Stimulated activated CD4-positive, alpha-beta T cell treated with anti-CD3 and anti-CD28 coated beads, Interleukin-2, amount 100 ng/mL, for 24 hours (primary cell): ENCODE measurements at places on chromosomes 1 and 21.

GRCh38 chr1:99397029-99397428 is 132.7 kb downstream of the PLPPR4 start:
- no peak for DNase-seq

GRCh38 chr1:220316305-220316704 is 44.1 kb upstream of the RAB3GAP2 start:
- no peak for DNase-seq

DNA sequence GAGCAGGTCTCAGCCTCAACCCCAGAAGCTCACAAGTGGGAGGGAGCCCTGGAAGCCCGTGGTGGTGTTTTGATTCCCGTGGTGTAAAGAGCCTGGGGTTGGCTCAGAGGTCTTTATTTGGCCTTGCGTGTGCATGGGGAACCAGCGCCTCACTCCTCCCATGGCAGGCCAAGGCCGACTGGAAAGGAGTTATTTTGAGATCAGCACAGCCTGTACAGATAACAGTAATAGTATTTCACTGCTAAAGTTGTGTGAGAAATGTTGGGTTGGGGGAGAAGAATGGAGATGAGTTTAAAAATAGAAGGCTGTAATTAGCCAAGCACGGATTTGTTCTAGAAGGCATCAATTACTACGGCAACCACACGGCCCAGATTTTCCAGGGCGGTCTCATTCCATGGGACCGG is 186.5 kb downstream of the DYRK1A start:
- DNase-seq, result no peak

GRCh38 chr21:28025111-28025510 is 967.6 kb downstream of the LTN1 start:
- no peak for DNase-seq

GRCh38 chr1:210301615-210302000 is 27.1 kb upstream of the HHAT start:
- no peak for DNase-seq

DNA sequence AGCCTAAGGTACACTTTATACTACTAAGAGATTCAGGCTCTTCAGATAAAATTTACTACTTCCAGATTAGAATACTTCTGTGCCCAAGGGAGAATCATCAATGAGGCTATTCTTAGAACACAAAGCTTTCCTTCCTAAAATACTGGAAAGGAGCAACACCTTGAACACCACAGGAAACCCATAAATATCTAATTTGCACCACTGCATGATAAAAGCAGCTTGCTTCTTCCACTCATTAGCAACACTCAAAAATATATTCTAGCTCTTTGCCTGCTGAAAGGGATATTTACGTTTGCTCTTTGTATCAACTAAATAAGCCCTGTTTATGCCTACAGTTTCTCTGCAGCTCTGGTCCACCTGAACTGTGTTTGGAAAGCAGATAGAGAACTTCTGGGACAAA is 284.3 kb downstream of the RWDD3 start:
- DNase-seq, result no peak

DNA sequence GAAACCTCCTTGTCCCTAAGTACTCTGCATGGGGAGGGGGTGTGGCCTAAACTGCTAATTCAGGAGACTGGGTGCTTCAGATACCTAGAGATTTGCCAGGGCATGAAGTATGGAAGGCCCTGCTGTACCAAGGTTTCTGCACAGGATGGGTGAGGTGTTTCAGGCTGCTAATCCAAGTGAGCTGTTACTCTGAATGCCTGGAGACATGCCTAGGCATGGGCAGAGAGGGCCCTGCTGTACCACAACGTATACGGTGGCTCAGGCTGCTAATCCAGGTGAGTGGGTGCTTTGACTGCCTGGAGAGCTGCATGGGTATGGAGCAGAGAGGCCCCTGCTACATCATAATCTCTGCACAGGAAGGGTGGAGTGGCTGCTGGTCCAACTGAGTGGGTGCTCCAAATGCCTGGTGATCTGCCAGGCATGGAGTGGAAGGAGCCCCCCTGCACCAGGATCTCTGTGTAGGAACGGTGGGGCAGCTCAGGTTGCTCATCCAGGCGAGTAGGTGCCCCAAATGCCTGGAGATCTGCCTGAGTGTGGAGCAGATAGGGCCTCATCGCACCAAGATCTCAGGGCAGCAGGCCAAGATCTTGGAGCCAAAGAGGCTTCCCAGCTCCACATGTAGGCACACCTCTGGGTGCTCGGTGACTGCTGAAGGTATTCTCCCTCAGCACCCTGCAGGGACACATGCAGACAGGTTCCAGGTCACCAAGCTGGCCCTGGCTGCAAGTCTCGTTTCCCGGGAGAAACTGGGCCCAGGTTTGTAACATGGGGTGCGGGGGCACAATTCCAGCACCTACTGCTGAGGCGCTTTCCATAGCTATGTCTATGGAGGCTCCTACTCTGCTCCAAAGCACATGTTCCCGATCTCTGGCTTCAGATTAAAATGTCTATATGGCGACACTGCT is 252.5 kb upstream of the PLXNA2 start:
- no peak for DNase-seq

DNA sequence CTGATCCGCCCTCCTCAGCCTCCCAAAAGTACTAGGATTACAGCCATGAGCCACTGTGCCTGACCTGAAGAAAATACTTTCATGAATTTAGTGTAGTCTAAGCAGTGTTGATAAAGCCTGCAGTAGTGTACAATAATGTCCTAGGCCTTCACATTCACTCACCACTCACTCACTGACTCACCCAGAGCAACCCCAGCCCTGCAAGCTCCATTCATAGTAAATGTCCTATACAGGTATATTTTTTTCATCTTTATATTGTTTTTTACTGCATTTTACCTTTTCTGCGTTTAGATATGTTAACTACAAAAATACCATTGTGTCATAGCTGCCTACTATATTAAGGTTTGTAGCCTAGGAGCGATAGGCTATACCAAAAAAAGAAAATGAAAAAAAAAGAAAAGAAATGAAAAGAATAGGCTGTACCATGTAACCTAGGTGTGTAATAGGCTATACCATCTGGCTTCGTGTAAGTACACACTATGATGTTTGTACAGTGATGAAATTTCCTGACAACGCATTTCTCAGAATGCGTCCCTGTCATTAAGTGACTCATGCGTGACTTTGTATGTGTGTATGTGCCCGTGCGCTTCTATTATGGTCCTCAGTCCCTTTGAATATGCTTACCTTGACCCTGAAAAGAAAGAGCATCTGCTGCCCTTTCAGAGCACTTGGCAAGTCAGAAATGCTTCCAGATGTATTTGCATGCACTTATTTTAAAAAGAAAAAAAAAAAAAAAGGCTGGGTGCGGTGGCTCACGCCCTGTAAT is 9.2 kb upstream of the SLAMF8 start:
- DNase-seq, result no peak

- no peak for DNase-seq
Observed at GRCh38 chr21:33861125-33861524, 54.5 kb downstream of the ATP5PO start.

DNA sequence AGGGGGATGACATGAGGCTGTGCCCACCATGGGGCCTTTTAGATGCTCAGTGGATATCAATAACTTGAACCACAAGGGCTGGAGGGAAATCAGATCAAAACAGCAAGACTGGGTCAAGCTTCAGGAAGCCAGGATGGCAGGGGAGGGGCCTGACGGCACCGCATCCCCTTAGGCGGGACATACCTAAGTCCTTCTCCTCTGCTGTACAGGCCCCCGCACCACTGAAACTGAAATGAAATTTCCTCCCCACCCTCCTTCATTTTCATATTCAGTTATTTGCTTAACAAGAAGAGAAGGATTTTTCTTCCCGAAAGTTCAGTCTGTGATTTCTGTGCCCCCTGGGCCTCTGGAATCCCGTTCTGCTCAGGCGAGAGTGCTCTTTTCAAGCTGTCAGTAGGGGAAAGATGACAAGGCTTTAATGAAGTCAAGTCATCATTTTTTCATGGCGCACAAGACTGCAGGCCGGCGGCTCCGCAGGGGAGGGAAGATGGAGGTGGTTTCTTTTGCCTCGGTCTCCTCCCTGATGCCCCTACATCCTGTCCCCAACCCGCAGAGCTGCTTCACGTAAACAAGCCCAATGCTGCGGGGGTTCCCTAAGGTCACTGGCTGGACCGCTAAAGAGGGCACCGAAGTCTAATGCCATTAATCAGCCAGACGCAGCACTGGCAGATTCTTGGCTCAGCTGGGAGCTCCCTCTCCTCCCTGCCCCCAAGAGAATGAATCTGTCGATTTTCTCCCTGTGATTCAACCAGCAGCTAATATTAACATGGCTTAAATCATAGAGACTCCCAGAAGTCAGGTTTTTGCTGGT is 264.8 kb downstream of the C1orf94 start:
- DNase-seq, result no peak

DNA sequence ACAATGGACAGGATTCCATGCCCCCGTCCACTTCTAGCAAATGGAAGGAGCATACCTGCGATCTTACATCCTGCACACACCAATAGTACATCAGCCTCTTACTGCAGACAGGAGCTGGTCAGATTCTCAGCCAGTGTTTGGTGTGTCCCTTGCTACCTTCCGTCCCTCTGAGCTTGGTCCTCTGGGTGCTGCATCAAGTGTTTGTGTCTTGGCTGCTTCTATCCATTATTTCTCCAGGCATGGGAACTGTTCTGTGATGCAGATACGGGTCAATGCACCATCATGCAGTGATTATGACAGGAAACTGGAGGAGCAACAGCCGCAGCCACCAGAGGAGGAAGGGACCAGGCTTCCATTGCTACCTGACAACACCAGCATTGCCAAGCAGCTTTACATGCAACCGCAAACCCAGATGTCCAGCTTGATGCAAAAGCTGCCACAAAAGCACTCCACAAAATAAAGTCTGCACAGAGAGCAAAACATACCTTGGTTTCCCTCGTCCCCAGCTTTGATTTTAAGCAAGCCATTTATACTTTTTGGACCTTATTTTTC is 21.9 kb upstream of the OVAAL start:
- DNase-seq, result no peak

DNA sequence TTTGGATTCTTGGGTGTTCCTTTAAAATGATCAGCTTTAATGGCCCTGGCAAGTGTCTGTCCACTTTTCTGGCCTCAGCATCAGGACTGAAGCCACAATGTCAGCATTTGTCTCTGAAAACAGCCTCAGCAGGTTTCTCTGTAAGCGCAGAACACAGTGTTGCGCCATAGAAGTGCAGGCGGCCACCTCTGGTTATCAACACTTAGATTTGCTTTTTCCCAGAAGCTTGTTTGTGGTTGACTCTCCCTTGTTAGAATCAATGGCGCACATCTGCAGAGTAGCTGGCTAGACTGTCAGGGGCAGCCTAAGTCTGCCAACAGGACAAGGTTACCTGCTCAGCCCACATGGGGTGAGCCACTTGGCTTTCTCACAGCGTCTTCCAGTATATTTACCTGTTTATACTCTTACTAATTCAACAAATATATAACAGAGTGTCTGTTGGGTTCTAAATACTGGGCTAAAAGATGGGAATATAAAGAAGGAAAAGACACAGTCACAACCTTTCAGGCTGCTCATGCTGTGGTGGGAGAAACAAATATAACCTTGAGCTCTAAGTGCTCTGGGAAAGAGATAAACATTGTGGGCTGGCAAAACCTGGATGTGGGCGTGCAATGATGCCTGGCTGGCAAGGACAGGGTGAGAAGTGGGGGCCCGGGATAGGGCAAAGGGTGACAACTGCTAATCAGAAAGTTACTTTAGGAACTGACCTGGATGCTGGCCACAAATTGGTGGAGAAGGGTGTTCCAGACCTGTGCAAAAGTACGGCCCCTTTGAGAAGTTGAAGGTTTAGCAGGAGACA is 149.3 kb upstream of the KIAA0040 start:
- no peak for DNase-seq

DNA sequence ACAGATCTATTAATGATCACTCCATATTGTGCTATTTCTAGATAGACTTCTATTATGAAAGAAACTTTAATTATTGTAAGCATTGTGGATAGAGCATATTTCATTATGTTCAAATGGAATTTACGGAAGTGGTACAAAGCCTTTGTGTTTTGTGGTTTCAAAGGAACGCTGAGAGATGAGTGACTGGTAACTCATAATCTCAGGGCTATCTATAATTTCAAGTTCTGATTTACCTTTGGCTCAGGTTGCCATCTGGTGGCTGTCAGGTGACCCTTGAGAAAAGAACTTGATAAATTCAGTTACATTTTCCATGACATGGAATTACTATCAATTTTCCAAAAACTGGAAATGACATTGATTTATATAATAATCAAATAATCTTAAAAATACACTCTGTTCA is 12.2 kb downstream of the NTNG1 start:
- no peak for DNase-seq
